PC-3 (cell line): ENCODE measurements at places on chromosomes 12 and 14. TPM values are rescaled to one million over a fixed set of nuclear protein-coding genes. Genes with fewer than 3 reads are reported as not detected.

The CATSPERB gene
- total RNA-seq: not detected in 2 replicates

The KLRF1 gene
- total RNA-seq: not detected in 2 replicates

The FAIM2 gene
- 0.18 TPM in 1 of 2 replicates, not detected in the other for total RNA-seq

The MMP19 gene
- total RNA-seq: 0.04 and 0.17 TPM in 2 replicates

The BHLHE41 gene
- 77.6 and 81.0 TPM in 2 replicates for total RNA-seq

The KLHDC1 gene
- 0.07 and 0.58 TPM in 2 replicates for total RNA-seq

The KRT74 gene
- not detected in 2 replicates for total RNA-seq

The RND1 gene
- 7.6 and 8.3 TPM in 2 replicates for total RNA-seq

The HCAR1 gene
- 4.0 and 4.7 TPM in 2 replicates for total RNA-seq

The C14orf132 gene
- total RNA-seq: 0.06 TPM in 1 of 2 replicates, not detected in the other

The RNFT2 gene
- total RNA-seq: 12.6 and 15.8 TPM in 2 replicates

The LRP10 gene
- 46.5 and 59.3 TPM in 2 replicates for total RNA-seq

The IFT81 gene
- 7.2 and 10.1 TPM in 2 replicates for total RNA-seq

The TMEM119 gene
- total RNA-seq: not detected in 2 replicates

The RPL10L gene
- not detected in 2 replicates for total RNA-seq

The KCNA5 gene
- total RNA-seq: not detected in 2 replicates

The NGB gene
- total RNA-seq: not detected in 2 replicates

The FSCB gene
- 0.12 and 0.15 TPM in 2 replicates for total RNA-seq

The CMKLR1 gene
- total RNA-seq: not detected in 2 replicates

The TAS2R9 gene
- total RNA-seq: not detected in 2 replicates

The PCK2 gene
- total RNA-seq: 10.0 and 11.6 TPM in 2 replicates

The FAR2 gene
- 10.2 and 13.5 TPM in 2 replicates for total RNA-seq

The MMP14 gene
- total RNA-seq: 80.4 and 85.0 TPM in 2 replicates

The NR4A1 gene
- 90.7 and 110 TPM in 2 replicates for total RNA-seq

The KRT6A gene
- 46.3 and 61.2 TPM in 2 replicates for total RNA-seq

The POLE gene
- total RNA-seq: 91.7 and 96.1 TPM in 2 replicates
